ENCODE measurements at places on chromosomes 2 and 18.

DNA sequence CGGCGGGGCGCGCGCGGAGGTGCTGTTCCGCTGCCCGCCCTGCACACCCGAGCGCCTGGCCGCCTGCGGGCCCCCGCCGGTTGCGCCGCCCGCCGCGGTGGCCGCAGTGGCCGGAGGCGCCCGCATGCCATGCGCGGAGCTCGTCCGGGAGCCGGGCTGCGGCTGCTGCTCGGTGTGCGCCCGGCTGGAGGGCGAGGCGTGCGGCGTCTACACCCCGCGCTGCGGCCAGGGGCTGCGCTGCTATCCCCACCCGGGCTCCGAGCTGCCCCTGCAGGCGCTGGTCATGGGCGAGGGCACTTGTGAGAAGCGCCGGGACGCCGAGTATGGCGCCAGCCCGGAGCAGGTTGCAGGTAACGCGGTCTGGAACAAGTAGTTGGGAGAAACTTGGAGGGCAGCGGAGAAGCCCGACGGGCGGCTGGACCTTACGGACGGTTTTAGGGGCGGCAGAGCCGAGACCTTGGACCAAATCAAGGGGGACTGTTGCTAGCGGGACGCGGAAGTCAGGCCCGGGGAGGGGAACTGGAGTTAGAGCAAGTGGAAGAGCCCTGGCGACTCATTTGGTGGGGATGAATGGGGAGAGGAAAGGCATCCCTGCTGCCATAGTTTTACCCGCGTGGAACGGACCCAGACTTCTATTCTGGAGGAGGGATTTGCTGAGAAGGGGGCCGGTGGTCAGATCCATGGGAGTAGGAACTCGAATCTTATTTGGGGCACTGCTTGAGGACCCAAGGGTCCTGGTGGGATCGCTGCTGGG is 573 bp downstream of the IGFBP2 start:
- DNase-seq, result no peak

DNA sequence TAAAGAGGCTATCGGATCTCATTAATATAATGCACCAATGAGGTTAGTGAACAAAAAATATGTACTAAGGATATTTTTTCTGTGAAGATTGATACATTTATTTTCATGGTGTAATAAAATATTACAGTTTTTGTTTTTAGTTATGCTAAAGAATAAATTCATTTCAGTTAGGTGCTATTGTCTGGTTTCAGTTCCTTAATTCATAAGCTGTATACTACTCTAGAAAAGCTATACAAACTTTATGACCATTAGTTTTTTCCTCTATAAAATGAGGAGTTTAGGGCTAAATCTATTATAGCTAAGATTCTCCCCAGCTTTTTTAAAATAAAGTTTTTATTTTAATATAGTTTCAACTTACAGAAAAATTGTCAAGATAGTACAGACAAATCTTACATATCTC is 1311.7 kb upstream of the NXPH2 start:
- DNase-seq, result no peak

DNA sequence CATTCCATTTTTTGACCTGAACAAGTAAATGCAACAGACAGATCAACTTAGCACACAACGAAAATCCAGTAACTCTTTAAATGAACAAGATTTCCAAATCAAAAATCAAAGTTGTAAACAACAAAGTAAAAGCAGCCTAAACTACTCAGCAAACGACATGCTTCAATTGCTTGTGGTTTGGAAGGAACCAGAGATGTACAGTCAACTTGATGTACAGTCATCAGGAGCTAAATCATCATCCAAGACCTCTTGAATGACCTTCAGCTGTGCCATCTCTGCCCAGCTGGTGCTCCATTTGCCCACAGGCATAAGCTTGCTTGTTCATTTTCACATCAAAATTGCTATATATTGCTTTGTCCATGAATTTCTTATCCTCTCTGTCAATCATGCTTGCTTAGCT is 109.8 kb downstream of the UPP2 start:
- no peak for DNase-seq

- DNase-seq, result no peak
These were observed 34.8 kb downstream of the TET3 start for GRCh38 chr2:74019516-74019915.

- no peak for DNase-seq
These were observed 20.2 kb upstream of the ADAM23 start for GRCh38 chr2:206423147-206423546.

- no peak for DNase-seq
These were observed 619 bp upstream of the FAM168B start for GRCh38 chr2:131093696-131094462.

DNA sequence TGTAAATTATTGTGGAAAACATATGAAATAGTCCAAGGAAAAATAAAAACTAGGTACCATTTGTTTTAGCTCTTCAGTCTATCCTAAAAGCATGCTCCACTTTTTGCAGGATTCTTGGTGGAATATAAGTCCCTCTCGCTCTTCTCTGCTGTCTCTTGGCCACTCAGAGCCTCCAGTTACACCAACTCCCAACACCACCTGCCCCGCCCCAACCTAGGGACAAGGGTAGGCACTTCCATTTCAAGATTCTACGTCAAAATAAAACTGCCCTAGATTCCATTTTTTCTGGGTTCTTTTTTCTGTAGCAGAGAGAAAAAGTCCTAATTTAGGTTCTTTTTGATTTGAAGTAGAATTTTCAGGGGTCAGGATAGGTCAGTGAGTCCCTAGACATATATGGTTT is 1036.2 kb upstream of the POU3F3 start:
- no peak for DNase-seq

DNA sequence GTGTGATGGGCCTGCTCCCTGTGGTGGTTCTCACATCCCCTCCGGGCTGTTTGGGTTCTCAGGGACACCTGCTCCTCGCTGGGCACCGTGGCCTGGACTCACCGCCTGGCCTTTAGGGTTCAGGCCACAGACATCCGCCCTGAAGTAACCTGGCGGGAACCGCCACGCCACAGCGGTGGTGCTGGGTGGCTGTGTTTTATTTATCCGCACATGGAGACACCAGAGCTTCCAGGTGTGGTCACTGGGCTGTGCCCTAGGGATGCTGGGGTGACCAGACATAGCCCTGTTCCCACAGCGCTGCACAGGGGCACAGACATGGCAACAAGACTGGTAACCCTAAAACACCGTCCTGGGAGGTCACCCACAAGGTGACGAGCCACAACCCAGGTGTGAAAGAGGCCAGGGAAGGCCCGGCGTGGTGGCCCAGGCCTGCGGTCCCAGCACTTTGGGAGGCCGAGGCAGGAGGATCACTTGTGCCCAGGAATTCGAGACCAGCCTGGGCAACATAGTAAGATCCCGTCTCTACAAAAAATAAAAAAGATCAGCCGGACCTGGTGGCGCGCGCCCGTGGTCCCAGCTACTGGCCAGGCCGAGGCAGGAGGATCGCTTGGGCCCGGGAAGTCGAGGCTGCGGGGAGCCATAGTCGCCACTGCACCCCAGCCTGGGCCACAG is 649 bp upstream of the HSBP1L1 start:
- no peak for DNase-seq

DNA sequence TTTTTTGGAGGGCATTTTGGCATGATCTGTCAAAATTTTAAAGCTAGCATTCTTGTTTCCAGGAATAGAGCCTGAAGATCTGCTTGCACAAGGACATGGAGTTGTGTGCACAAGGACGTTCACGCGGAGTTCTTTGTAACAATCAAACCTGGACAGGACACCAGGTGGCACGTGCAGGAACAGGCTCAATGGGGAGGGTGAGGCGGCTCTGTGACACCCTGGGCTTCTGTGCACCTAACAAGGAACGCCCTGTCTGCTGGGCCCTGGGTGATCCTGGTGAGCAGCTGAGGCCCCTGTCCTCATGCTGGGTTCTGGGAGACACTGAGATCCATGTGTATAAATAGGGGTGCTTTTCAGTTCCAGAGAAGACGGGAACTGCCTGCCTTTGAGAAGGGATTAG is 93.1 kb upstream of the PXDN start:
- DNase-seq, result no peak

DNA sequence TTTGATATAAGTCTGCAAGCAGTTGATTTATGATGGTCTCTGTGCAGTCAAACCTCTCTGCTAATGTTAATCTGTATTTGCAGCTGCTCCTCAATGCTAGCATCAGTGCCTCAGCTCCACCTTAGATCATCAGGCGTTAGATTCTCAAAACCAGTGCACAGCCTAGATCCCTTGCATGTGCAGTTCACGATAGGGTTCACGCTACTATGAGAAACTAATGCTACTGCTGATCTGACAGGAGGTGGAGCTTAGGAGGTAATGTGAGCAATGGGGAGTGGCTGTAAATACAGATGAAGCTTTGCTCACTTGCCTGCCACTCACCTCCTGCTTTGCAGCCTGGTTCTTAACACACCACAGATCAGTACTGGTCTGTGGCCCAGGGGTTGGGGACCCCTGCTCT is 18.4 kb downstream of the RBKS start:
- DNase-seq, result no peak

DNA sequence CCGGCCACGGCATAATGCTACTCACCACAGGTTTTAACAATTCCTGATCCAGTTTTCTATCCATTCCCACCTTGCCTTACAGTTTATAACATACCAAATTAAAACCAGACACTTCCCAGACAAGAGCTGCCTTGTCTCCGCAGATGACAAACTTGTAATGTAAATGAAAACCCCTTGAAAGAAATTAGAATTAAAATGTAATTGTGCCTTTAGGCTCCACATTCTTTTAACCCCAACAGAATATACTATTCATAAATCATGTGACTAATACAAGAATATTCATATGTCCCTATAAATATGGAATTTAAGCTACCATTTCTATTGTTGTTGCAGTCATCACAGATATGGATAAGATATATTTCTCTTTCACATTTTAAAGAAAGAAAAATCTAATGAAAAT is 69.9 kb upstream of the ZBTB14 start:
- no peak for DNase-seq

- no peak for DNase-seq
These were observed 84.0 kb downstream of the USP40 start for GRCh38 chr2:233482616-233483015.

DNA sequence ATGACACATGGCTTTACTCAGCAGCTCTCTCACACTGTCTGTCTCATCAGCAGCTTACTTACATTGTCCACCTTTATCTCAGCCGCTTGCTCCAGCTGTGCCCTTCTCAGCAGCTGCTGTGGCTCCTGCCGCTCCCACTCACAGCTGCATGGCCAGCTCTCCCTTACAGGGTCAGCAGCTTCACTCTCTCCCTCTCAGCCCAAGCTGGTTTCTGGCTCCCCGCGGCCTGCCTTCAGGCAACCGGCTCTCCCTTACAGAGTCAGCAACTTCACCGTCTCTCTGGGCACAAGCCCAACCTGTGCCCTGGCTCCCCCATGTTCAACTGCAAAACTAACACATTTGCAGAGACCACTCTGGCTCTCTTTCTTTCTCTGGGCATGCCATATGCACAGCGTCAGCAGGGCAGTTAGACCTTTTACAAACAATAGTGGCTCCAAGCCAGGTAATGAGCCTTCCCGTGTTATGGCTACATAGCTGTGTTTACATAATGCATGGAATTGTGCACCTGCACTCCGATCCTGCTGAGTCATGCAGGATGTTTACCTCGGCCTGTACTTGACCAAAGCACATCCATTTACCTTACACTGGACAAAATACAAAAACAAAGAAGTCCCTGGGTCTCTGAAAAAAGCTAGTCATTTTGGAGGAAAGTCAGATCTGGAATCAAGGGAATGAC is 167.3 kb downstream of the DOK6 start:
- DNase-seq, result no peak

DNA sequence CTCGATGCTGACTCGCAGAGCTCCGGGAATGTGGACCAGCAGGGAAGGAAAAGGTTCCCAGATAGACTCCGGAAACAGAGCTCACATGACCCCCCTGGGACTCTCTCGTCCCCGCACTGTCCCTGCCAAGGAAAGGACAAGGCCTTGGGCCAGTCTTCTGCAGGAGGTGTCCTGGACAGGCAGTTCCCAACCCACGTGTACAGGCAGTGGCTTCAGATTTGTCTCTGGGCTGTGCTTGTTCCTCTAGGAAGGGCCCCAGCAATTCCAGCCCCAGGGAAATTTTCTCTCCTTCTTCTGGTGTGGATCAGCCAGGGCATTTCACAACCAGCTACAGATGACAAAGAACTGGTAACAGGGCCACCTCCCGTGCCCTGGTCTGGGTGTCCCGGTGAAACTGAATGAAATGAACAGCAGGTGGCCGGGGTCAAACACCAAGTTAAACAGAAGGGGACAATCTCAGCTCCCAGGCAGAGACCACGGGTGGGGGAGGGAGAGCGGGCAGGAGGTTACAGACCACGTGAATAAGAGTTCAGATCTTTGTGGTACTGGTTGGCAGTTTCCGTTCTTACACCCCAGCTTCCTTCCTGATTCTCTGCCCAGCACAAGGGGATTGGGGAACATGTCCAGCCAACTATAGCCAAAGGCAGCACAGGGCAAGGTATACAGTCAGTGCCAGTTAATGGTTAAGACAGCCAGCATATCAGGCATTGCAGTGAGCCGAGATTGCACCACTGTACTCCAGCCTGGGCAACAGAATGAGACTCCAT is 52.2 kb upstream of the CAB39 start:
- DNase-seq, result no peak

GRCh38 chr2:55277310-55277709 is 8.3 kb upstream of the MTIF2 start:
- DNase-seq, result no peak

DNA sequence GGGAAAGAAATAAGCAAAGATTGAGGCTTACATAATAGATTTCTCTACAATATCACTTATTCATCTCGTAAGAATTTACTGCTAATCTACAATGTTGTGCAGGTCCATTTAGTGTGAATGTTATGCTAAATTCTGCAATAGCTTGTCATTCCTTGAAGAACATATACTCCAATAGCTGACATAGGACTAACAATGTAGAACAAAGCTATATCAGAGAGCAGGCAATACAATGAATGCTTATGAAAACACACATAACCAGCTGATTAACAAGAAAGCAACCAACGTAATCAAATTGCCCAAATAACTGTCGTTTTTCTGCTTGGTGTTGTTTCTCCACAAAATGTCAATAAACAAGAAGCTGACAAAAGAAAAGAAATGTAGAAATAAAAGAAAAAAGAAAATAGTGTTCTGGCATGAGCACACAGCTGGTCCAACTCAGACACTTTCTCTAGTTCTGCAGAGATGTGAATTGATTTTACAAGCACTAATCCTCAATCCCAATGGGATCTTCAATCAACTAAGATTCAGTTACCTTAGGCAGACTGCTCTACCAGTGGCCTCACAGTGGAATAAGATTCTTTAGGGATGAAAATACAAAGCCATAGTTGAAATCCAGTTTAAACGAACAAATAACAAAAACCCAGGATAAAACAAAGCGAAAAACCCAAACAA is 1024.7 kb upstream of the PIK3C3 start:
- no peak for DNase-seq
